Upper lobe of right lung (tissue), 1 donor: ENCODE measurements at places on chromosomes 2 and 18. TPM values are rescaled to one million over a fixed set of nuclear protein-coding genes. Genes with fewer than 3 reads are reported as not detected.
A peak's percentile ranks its signal among the peaks of the same experiment; 100 is the strongest.

Gene DES
- total RNA-seq = 59.4 TPM

Gene OR6B2
- not detected for total RNA-seq

Gene GCG
- not detected for total RNA-seq

Gene CYS1
- 4.5 TPM for total RNA-seq

Gene KCNIP3
- 3.0 TPM for total RNA-seq

Gene TCF23
- not detected for total RNA-seq

DNA sequence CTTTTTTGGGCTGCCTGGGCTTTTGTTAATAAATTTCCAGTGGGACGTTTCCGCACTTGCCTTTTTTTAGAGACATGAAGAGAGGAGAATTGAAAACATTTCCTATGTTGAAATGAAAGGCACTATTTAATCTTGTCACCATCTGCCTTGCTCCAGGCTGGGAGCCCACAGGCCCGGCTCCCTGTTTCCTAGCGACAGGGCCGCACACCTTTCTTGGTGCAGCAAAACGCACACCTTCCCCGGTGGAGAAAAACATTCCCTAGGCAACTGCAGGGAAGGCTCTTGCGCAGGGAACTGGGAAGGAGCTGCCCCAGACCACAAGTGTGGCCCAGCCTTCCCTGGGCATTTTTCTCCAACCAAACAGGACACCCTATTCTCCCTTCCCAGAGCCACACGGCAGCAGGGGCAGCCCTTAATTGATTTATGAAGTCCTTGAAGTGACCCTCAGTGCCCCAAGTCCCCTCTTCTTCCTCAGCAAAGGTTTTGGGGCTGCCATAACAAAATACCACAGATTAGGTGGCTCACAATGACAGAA, 132.9 kb upstream of the MSH6 start:
- DNase-seq = peak; percentile 17
- H3K27ac ChIP-seq = no peak overlapping the region
- H3K4me3 ChIP-seq = no peak overlapping the region
- no peaks in the 10 kb centered on the region for H3K27me3 ChIP-seq
- H3K4me1 ChIP-seq = no peaks in the 10 kb centered on the region
- H3K36me3 ChIP-seq = no peaks in the 10 kb centered on the region

DNA sequence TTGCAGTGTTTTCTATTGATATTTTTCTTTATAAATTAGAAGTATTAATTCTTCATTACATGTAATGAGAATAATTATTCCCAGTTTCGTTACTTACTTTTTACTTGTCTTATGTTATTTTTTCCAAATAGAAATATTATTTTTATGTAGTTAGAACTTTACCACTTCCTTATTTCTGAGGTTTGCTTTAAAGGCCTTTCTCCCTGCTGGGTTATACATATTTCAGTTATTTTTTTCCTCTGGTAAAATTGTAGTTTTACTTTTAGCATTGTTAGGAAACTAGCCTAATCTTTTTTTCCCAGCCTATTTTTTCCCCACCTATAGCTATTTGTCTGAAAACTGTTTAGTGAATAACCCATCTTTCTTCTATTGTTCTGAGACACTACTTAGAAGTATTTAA, 17.1 kb downstream of the RNF144A start:
- DNase-seq = no peak
- H3K36me3 ChIP-seq = no peaks in the 10 kb centered on the region
- H3K27me3 ChIP-seq = no peaks in the 10 kb centered on the region
- H3K4me1 ChIP-seq = no peaks in the 10 kb centered on the region
- H3K27ac ChIP-seq = no peak overlapping the region

DNA sequence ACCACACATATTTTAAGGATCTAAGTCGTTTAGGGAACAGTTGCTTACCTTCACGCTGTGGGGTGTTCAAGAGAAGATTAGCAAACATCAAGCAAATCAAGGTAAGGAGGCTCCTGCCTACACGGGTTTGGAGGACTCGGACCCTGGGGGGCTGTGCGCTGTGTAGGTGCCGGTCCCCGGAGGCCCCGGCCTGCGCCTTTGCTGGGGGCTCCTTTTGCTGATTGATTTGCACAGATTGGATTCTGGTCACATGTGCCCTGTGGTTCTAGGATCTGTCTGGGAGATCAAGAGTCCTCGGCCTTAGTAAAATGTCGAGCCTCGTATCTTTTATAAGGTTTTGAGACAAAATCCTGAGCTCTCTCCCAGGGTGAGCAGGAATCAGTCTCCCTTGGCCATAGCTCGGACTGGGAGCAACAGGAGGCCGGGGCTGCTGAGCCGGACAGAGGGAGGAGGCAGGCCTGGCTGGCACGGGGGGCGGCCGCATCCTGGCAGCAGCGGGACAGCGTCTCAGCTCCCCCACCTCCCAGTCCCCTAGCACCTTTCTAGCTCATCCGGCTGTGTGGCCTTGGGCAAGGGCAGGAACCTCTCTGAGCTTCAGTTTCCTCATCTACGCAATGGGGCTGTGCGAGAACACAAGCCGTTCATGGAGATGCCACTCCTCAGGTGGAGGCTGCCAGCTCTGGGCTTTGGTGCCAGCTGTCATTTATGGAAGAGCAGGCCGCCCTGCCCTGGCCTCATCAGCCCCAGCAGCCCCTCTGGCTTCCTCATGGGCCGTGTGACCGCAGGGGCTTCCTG, 147.2 kb downstream of the MBP start:
- H3K27ac ChIP-seq = no peak overlapping the region
- H3K4me3 ChIP-seq = no peak overlapping the region
- no peaks in the 10 kb centered on the region for H3K36me3 ChIP-seq
- H3K4me1 ChIP-seq = peaks cover 8% of the 10 kb centered on the region
- no peak for DNase-seq

GRCh38 chr2:138829326-138829919, 49.2 kb upstream of the NXPH2 start:
- H3K27ac ChIP-seq = no peak overlapping the region
- no peak for DNase-seq
- H3K27me3 ChIP-seq = no peaks in the 10 kb centered on the region
- no peaks in the 10 kb centered on the region for H3K36me3 ChIP-seq
- H3K4me1 ChIP-seq = no peaks in the 10 kb centered on the region

DNA sequence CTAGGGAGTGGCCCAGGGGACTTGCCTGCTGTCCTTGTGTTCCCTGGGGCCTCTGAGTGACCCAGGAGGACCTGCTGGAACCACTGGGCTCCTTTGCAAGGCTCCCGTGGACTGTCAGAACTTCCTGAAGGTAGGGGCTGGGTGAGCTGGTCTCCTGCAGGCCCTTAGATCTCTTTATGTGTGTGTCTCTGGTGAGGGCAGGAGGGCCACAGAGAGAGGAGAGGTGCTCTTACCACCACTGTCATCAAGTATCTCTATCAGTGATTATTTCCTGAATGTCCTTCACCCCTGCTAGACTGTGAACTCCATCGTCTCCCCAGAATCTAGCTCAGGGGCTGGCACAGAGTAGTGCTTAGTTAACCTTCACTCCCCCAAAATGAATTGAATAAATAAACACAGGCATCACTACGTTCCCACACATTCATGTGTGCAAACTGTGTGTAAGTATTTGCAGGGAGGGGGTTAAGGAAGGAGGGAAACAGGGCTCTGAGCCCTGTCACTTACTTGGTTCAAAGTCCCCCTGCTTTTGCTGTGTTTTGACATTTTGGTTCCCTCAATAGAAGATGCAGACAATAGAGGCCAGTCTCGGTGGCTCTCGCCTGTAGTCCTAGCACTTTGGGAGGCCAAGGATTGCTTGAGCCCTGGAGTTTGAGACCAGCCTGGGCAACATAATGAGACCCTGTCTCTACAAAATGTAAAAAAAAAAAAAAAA, 100.8 kb upstream of the HAAO start:
- no peak overlapping the region for H3K27ac ChIP-seq
- no peaks in the 10 kb centered on the region for H3K36me3 ChIP-seq
- H3K27me3 ChIP-seq = no peaks in the 10 kb centered on the region
- H3K4me3 ChIP-seq = no peak overlapping the region

GRCh38 chr2:120313695-120314615, 32.0 kb upstream of the INHBB start:
- H3K27ac ChIP-seq = peak overlapping the region; percentile 5
- H3K4me3 ChIP-seq = peak overlapping the region; percentile 52
- peak; percentile 66 for DNase-seq

DNA sequence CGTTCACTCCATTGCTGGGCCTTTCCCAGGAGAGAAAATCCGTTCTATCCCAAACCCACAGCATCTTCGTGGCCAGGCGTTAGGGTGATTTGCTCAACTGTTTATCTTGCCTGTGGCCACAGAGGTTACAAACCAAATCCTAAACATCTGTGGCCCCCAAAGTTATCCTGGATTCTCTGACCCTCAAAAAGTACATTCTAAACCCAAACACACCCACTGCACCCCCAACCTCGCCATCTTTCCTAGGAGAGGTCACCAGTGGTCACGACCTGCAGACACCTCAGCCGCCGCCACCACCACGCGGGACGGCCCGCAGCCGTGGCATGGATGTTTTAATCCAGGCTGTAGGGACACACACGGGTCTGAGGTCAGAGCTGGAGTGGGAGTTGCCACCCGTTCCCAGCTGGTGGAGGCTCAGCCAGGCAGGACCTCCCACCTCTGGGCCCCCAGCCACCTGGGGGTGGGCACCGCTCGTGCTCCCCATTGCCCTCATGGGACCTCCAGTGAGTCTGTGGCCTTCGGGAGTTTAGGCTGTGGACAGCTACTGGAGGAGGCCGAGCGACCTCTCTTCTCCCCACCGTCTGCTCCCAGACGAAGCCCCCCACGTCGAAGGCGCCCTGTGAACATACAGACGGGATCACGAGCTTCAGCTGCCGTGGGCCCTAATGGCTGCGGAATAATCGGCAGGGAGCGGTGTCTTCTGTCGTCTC, 72.0 kb downstream of the KCNG2 start:
- H3K4me1 ChIP-seq = no peaks in the 10 kb centered on the region
- DNase-seq = peak; percentile 60
- peaks cover 13% of the 10 kb centered on the region for H3K27me3 ChIP-seq
- no peak overlapping the region for H3K4me3 ChIP-seq

- peaks cover 10% of the 10 kb centered on the region for H3K4me1 ChIP-seq
- no peaks in the 10 kb centered on the region for H3K36me3 ChIP-seq
- no peak for DNase-seq
- no peak overlapping the region for H3K4me3 ChIP-seq
- H3K27me3 ChIP-seq = no peaks in the 10 kb centered on the region
- H3K27ac ChIP-seq = no peak overlapping the region
These were observed 38.7 kb downstream of the TTC39C start for GRCh38 chr18:24053211-24053610.
